ENCODE measurements at places on chromosomes 1 and 21.

- no peak for DNase-seq
These were observed 121.5 kb downstream of the PLD5 start for GRCh38 chr1:242402956-242403355.

DNA sequence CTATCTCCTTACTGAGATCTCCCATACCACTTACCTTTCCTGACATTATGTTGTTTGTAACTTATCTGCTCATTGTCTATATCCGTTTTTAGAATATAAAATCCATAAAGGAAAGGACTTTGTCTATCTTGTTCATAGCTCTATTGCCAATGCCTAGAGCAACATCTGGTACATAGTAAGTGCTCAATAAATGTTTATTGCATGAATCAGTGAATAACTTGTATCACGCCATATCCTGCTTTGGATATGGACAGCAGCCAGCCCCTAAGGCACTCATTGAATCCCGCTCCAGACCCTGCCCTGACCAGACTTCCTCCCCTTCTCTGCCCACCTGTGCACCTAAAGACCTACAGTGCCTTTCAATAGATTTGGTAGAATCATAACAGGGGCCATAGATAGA is 298.1 kb upstream of the PLXNA2 start:
- DNase-seq = no peak

DNA sequence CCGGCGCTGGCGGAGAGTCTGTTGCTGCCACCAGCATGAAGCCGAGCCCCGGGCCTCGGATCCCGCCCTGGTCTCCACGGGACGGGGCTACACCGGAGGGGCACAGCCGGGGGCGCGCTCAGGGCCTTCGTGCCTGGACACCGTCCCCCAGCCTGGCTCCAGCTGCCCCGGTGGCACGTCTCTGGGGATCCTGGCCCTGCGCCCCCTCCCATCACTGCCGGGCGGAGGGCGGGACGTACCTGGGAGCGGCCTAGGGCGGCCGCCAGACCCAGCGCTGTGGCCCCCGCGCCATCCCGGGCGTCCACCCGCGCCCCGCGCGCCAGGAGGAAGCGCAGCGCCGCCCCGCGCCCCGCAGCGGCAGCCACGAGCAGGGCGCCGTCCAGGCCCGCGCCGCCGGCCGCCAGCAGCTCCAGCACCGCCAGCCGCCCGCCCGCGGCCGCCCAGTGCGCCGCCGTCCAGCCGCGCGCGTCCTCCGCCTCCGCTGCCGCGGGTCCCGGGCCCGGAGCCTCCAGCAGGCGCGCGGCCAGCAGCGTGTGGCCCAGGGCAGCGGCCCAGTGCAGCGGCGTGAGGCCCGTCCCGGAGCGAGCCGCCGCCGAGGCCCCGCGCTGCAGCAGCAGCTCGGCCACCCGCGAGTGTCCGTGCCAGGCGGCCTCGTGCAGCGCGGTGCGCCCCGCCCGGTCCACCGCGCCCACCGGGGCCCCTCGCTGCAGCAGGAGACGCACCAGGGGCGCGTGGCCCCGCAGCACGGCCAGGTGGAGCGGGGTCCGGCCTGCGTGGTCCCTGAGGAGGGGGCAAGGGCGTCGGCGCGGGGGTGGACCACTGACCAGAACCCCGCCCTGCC is 1.0 kb downstream of the ANKRD65 start:
- DNase-seq = no peak

GRCh38 chr1:182766881-182767645 is 22.5 kb upstream of the NPL start:
- no peak for DNase-seq

- no peak for DNase-seq
These were observed 734.1 kb upstream of the ZP4 start for GRCh38 chr1:238624776-238625175.
